ENCODE measurements at places on chromosomes 1 and 21.

DNA sequence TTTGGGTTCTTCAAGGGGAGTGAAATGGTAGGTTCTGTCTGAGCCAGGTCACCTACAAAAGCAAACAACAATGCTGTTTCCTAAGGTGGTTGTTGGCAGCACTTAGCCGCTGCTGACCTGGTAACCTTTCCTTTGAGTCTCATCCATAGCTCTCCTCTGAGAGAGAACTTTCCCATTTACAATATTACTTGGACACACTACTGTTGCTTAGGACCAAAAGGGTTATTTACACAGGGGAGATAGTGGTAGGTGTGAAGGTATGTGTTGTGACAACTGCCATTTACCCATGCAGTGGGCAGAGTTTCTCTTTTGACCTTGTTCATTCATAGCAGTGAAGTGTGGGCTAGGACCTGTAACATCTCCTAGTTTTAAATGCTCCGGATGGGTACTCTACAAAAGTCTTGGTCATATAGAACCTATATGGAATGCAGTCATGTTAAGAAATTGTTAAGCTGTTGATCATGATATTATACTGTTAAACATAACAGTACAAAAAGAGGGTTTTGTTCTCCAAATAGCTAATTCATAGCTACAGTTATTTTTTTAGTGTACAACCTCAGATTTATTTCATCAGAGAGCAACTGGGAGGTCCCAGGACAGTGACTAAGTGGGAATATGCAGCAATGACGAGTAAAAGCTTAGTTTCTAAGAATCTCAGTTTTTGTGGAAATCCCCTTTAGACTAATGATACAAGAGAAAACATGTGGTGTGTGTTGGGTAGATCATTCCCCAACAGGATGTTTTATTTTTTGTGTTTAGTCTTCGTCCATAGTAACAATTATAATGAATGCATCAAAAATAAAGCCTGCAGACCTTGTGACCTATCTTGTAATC, 219.7 kb downstream of the NFIA start:
- peak; percentile 30 for DNase-seq

GRCh38 chr1:175067362-175068106, at the start of gene TNN:
TSS of gene TNN (plus strand) at chr1:175067833. CDS start at chr1:175077419, 9,586 bp downstream.
- no peak for DNase-seq

DNA sequence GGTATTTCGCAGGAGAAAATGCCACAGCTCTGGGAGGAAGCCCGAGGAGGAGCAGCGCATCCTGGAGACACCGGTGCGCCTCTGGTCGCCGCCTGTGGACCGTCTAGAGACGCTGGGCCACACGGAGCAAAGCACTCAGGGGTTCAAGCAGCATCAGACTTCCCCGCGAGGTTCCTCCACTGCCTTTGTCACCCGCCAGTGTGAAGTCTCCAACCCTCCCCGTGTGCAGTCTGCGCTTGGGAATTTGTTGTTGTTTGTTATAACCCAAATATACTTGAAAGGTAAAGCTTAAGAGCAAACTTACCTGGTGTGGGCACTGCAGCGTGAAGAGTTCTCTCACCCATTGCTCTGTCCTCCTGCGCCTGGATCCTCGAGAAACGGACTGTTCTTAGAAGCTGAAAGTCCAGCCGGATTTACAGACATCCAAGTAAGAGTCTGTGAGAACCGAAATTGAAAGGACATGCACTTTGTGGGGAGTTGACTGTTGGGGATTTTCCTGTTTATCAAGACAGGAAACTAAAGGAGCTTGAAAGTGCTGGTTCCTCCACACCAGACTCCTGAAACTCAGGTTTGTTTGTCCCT, at the start of gene GBP4:
Gene GBP4 (minus strand): TSS at position 452 of the 582 bp plus-strand sequence. CDS start 108 bp downstream, at position 344.
- peak; percentile 62 for DNase-seq

- no peak for DNase-seq
Observed at GRCh38 chr21:39721885-39722284, 23.1 kb upstream of the IGSF5 start.

DNA sequence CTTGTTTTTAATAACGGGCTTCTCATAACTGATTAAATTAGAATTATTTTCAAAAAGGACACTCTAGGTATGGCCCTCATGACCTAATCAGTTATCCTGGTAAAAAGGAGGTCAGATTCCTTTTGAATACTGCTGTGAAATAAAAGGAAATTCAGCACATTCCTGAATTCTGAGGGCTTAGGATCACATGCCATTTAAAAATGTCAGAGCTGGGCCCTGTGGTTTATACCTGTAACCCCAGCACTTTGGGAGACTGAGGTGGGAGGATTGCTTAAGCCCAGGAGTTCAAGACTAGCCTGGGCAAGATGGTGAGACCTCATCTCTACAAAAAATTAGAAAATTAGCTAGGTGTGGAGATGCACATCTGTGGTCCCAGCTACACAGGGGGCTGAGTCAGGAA, 18.0 kb upstream of the RABGGTB start:
- no peak for DNase-seq

GRCh38 chr1:93980320-93981273, 71.4 kb upstream of the GCLM start:
- no peak for DNase-seq

DNA sequence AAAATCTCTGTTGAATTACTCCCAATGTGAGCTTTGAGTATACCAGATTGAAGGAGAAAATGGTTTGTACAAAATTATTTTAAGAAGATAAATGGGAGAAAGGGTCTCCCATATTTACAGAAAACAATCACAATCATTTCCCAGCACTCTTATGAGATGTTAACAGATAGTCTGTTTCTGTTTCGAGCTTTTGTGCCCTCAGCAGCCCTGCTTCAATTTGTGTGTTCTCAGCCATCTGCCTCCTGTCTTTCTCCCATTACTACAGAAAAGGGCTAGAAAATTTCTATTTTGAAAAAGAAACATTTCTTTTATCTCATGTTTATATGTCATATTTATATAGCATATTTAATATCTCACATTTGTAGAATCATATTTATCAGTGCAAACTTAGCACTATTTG, 498.4 kb downstream of the TTLL7 start:
- no peak for DNase-seq

- peak; percentile 11 for DNase-seq
Observed at GRCh38 chr1:8822373-8823294, 5.2 kb upstream of the RERE start.

DNA sequence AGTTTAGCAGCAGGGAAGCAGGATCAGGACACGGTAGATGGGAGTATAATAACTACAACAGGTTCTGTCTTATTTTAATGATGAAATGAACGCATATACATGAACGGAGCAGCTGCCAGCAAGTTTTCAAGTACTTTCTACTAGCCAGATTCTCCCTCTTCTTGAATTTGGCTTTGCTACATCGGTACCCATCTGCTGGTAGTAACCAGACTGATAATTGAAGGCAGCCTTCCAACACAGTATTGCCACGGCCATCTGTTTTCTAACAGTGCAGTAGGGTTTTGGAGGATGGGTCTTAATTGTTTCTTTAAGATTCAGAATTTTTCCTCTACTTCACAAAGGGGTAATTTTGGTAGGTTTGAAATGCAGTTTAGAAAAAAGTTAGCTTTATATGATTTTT, 33.4 kb downstream of the CENPF start:
- DNase-seq = no peak

DNA sequence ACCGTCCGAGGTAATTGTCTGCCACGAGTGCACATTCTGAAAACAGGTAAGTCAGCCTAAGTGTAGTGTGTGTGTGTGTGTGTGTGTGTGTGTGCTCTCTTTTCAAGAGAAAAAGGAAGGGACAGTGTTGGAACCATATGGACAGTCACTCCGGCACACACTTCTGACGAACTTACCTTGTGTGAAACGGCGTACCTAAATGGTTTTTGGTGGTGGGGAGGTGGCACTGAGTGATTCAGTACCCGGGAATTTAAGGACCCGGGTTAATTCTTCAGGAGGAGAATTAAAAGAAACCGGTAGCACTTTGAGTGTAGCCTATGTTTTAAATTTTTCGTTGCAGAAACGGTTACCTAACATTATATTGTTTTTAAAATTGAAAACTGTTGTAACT, 286 bp downstream of the ODR4 start:
- no peak for DNase-seq

GRCh38 chr1:38818175-38818976, 41.2 kb downstream of the RRAGC start:
- peak; percentile 77 for DNase-seq

Data from stimulated activated CD8-positive, alpha-beta memory T cell treated with anti-CD3 and anti-CD28 coated beads, Interleukin-4, amount 100 ng/mL, for 48 hours (primary cell).